ENCODE measurements at places on chromosomes 7 and 10.
A peak's percentile ranks its signal among the peaks of the same experiment; 100 is the strongest.

- no peak for DNase-seq
Observed at GRCh38 chr10:97195706-97196222, 10.0 kb upstream of the SLIT1 start.

- no peak for DNase-seq
Observed at GRCh38 chr7:55432939-55433784, 68.0 kb downstream of the LANCL2 start.

DNA sequence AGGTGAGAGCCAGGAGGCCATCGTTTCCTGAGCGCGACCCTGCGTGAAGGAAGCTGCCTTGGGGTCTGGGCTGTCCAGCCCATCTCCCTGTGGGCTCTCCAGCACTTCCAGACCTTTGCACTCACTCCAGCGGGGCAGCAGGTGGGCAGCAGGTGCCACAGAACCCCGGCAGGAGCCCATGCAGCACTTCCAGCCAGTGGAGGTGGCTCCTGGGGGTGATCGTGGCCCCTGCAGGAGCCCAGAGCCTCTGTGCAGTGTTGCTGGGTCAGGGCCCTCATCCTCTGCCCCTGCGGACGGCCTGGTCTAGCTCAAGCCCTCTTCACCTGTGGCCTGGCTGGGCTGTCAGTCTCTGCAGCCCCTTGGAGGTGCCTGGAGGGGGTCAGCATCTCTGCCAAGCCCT, 59.9 kb downstream of the PWWP2B start:
- DNase-seq: no peak

- no peak for DNase-seq
Observed at GRCh38 chr7:140506788-140507464, 27.6 kb upstream of the MKRN1 start.

- DNase-seq: no peak
Observed at GRCh38 chr10:132631338-132631735, 93.8 kb downstream of the INPP5A start.

GRCh38 chr10:80737209-80737608, 199.5 kb downstream of the SH2D4B start:
- DNase-seq: no peak

DNA sequence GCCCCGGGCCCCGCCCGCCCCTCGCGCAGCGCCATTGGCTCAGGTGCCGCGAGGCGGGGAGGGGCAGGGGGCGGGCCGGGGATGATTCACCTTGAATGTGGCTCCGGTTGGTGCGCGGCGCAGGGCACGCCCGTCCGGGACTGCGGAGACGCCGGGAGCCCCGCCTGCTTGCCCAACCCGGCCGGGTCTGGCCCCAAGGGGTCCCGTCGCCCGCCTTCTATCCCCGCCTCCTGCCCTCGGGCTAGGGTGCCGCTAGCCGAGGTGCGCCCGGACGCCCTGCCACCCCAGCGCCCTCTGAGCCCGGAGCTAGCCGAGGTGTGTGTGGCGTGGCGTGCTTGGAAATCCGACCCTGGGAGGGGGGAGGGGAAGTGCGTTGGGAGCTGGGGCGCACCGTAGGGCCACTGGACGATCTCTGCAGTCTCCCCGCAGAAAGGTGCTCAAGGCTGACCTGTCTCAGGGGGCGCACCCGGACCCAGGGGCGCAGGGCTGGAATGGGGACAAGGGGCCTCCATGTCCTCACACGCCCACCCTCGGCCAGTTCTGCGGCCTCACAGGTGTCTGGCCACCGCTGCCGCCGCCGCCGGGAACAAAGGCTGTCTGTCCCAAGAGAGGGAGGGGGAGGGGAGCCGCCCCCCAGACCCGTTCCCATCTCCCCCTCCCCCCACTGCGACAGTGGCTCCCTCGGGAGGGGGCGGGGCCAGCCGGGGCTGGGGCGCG, 168.9 kb downstream of the NRF1 start:
- DNase-seq: peak; percentile 42

DNA sequence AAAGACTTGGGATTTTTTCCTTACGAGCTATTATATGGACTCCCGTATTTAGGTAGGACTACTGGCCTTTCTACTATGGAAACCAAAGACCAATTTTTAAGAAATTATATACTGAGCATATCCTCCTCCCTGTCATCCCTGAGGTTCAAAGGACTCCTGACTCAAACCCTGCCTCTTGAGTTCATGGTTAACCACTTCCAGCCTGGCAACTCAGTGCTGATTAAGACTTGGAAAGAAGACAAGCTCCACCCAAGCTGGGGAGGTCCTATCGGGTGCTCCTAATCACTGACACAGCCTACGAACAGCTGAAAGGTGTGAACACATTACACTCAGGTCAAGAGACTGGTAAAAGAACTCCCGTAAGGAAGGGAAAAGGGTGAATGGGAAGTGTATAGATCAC, 66.8 kb downstream of the LYZL2 start:
- DNase-seq: no peak

DNA sequence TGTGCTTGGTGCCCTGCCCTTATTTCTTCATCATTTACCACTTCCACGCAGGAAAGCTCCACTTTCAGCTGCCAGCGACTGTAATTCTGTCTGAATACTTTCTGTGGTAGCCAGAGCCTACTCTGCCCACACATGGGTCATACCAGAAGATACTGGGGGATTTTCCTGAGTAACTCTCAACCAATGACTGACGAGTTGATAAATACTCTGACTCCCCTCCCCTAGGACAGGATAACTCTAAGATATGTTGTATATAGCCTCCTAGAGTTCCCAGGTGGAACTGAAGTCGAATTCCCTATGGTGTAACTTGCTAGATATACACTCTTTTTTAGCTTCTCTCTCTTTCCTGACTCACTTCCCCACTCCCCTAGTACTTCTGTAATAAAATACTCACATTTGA, 29.8 kb downstream of the SEM1 start:
- no peak for DNase-seq

- no peak for DNase-seq
Observed at GRCh38 chr7:93238748-93239147, 6.6 kb downstream of the VPS50 start.

GRCh38 chr7:117117172-117117571, 163.9 kb downstream of the ST7 start:
- DNase-seq: no peak

DNA sequence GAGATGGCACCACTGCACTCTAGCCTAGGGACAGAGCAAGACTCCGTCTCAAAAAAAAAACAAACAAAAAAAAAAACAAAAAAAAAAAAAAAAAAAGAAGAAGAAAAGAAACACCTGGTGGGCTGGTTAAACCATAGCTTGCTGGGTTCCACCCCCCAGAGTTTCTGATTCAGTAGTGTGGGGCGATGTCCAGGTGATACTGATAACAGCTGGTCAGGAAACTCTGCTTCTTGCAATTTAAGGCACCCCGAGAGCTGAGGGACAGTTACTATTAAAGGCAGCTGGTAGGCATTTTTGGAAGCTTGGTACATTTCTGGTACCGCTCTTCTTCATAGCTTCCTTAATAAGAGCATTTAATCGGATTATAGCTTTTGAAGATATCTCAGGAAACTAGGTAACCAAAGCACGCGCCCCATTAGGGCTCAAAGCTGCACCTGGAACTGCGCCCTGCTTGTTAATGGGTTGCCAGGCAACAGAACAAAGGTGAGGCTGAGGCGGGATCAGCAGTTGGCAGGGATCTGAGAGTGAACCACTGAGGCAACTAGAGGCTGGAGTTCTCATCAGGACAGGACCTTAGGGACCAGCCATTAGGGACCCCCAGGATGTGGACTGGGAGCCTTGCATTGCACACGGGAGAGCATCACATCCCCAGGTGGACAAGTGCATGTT, 6.5 kb upstream of the SDK1 start:
- DNase-seq: no peak

- DNase-seq: no peak
Observed at GRCh38 chr10:78236416-78237015, 202.9 kb downstream of the RPS24 start.

DNA sequence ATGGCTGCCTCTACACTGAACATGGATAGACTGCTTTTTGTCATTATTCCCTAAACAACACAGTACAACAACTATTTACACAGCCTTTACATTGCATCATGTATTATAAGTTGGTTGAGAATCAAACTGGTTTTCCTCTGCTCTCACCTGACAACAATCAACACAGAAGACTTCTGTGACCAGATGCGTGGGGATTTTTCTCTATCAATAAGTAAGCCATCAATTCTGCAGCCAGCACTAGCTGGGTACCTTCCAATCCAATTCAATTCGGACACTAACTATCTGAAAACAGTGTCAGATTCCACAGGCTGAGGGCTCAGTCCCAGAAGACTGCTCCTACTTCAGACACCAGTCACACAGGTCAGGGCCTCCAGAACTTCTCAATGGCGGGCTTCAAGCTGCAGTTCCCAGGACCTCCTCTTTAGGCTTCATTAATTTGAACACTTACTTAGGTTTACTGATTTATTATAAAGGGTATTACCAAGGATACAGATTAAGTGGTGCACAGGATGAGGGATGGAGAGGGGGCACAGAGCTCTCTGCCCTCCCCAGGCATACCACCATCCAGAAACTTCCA, 36.4 kb upstream of the ASL start:
- no peak for DNase-seq

GRCh38 chr10:29621161-29621560, 13.6 kb downstream of the SVIL start:
- DNase-seq: no peak

GRCh38 chr10:101934686-101935305, 91.2 kb upstream of the KCNIP2 start:
- DNase-seq: no peak

GRCh38 chr7:148144827-148145226, 445.7 kb upstream of the C7orf33 start:
- no peak for DNase-seq

DNA sequence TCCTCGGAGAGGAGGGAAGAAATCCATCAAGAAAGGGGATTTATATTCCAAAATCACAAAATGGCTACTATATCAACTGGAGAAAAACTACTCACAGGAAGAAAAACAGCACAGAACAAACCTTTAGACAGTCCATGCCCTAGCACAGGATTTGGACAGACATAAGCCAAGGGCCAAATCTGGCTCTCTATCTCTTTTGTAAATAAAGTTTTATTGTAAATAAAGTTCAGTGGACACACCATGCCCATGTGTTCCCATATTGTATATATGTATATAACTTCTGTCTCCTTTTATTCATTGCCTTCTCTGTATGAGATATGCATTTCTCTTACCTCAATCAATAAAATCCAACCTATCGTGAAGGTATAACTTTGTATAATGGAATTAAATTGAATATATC, 742.8 kb upstream of the LRRTM3 start:
- DNase-seq: no peak

DNA sequence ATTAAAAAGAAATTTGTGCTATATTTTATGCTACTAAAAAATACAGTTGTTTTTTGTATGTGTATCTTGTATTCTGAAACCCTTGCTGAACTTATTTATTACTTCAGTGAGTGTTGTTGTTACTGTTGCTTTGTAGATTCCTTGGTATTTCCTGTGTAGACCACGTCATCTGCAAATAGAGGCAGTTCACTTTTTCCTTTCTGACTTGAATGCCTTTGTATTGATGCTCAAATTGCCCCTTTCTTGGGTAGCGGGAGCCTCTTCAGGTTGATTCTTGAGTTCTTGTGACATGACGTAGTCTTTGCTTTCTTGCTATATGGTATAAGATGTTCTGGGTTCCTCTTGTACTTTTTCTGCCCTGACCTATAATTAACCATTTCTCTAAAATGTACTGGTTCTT, 504.1 kb downstream of the SDK1 start:
- no peak for DNase-seq

GRCh38 chr7:18504965-18505364, 9.4 kb downstream of the HDAC9 start:
- DNase-seq: no peak

GRCh38 chr10:11104772-11105675, 87.4 kb downstream of the CELF2 start:
- no peak for DNase-seq

- DNase-seq: no peak
Observed at GRCh38 chr7:140213684-140214074, 36.9 kb upstream of the KDM7A start.

GRCh38 chr7:44159824-44160630, 18.9 kb upstream of the MYL7 start:
- DNase-seq: no peak

DNA sequence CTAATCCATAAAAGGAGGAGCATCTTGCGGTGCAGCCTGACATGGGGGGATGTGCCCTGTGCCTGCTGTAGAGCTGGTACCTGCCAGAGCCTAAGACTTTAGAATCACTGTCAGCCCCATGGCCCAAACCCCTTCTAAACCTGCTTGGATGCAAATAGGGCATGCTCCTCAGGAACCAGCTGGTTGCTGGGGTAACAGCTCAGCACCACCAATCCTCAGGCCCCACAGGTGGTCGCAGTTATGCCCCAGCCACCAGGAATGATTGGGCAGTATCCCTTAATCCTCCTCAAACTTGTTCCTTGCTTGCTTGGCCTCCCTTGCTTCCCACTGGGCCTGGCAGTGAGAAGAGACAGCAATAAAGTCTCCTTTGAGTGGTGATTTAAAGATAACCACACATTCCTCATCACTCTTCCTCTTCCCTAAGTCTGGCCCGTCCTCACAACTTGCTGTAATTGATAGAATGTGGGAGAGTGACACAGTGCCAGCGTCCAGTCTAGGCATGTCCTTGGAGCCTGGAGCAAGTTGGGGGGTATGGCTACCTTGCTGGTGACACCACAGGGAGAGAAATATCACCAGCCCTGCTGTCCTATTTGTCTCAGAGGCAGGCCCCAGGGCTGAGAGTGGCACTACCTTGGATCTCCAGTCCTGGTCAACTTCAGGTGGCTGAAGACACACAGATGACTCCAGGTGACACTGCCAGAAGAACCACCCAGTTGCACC, 43.0 kb downstream of the VSTM4 start:
- no peak for DNase-seq

DNA sequence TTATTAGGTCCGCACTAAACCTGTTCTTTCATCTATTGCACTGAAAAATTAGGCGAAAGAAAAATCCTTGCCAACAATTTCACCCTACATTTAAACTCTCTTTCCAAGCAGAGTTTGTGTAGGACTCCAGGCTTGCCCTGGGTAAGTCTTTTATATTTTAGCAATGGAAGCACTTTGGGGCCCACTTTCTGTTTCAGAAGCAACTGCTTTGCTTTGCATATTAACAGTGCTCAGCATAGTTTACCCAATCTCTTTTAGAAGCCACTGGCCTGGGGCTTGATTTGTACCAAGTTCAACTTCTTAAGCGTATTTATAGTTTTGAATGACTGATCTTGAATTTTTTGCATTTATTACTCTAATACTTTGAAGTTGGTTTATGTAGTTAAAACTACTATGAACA, 78.8 kb upstream of the MDFIC start:
- no peak for DNase-seq

GRCh38 chr10:31036209-31036608, 4.5 kb upstream of the ZNF438 start:
- no peak for DNase-seq

GRCh38 chr10:966466-967235, 21.6 kb upstream of the GTPBP4 start:
- DNase-seq: no peak

- DNase-seq: peak; percentile 6
Observed at GRCh38 chr10:35194906-35195305, 68.3 kb downstream of the CREM start.
